Upper lobe of left lung (tissue), 6 donors: ENCODE measurements at places on chromosomes 13 and 19.

GRCh38 chr13:36666477-36667229 lies 7.2 kb upstream of the SERTM1 start:
- no peak for DNase-seq

DNA sequence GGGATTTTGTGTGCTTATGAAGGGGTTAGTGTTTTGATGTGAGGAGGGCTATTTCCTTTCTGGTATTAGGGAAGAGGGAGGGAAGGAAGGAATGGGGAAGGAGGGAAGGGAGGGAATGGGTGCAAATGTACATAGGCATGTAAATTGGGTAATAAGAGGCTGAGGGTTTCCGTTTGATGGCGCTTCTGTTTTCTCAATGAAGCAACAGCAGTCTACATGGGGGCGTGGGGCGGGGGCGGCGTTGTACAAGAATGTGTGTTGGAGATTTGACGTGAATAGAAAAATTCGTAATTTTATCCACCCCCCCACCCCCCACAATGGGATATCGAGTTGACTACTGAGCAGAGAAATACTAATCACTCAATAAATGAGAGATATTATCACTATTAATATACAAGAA lies 52.5 kb downstream of the PDS5B start:
- peak; percentile 42 for DNase-seq

GRCh38 chr19:1206864-1207450 lies 1.4 kb downstream of the STK11 start:
- peak; percentile 87 for DNase-seq

DNA sequence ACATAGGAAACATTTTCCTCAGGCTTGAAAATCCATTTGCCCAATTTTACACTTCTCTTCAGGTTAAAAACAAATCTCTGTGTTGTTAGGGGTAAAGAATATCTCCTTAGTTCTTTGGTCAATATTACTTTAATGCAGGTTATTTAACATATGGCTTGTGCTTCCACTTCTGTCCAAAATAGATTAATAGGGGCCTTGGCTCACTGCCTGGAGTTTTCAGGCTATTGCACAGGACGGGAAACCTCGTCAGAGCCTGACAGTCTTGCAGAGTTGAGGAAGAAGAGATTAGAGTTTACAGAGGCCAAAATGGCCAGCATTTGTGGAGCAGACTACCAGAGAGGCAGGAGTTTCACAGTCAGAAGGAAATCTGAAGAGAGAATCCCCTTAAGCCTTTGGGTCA lies 863.9 kb upstream of the GPC6 start:
- DNase-seq, result no peak

- DNase-seq, result no peak
These were observed 170.6 kb downstream of the KCTD12 start for GRCh38 chr13:76715621-76716020.

DNA sequence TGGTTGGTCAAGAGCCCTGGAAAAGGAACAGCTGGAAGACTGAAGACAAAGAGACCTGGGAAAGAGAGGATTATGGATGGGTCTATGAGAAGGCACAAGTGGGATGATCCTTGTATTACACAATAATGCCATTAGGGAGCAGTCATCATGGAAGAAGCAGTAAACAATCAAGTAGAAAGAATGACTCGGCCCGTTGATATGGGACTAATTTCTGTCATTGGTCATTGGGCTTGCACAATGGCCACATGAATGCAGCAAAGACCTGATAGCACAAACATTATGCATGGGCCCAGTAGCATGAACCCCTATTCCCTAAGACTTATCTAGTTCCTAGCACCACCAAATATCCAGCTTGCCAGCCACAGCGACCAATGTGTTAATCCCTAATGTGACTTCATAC lies 390.3 kb upstream of the ZNF507 start:
- DNase-seq, result no peak

DNA sequence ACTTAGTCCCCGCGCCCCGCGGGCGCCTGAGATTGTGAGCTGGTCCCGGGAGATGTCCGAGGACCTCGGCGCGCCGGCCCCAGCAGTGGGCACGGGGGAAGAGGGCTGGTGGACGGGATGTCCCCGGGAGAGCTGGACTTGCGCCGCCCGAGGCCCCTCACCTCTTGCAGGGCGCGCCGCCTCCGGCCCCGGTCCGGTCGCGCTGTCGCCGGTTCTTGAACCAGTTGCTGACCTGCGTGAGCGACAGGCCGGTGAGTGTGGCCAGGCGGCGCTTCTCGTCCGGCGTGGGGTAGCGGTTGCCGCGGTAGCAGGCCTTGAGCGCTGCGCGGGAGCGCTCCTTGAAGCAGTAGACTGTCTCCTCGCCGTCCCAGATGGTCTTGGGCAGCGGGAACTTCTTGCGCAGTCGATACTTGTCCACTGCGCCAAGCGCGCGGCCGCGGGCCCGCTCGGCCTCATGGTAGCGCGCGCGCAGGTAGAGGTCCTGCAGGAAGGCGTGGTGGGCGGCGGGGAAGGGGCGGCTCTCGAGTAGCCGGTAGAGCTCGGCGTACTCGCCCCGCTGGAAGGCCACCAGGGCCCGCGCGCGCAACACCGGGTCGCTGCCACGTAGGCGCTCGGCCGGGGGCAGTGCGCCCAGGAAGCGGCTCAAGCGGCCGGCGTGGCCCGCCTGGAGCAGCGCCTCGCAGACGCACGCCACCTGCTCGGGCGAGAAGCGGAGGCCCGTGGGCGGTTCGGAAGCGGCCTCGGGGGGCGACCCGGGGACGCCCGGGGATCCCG lies 984 bp downstream of the SIX5 start:
- DNase-seq, result peak; percentile 73

GRCh38 chr19:28501976-28502375 lies 711.0 kb downstream of the UQCRFS1 start:
- DNase-seq, result no peak

- DNase-seq, result no peak
These were observed 336 bp downstream of the CD22 start for GRCh38 chr19:35329323-35329722.

DNA sequence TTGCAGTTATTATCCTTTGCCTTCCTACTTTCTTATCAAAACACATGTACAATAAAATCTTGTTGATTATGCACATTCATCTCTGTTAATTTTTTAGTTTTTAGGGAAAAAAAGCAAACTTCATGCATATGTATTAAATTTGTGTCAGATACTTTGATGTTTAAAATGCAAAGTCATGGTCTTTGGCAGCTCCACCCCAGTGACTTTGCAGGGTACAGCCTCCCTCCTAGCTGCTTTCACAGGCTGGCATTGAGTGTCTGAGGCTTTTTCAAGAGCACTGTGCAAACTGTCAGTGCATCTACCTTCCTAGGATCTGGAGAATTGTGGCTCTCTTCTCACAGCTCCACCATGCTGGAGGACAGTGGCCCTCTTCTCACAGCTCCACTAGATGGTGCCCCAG lies 1988.1 kb upstream of the PCDH20 start:
- no peak for DNase-seq

GRCh38 chr19:30653646-30654386 lies 281.6 kb downstream of the ZNF536 start:
- DNase-seq, result peak; percentile 30

DNA sequence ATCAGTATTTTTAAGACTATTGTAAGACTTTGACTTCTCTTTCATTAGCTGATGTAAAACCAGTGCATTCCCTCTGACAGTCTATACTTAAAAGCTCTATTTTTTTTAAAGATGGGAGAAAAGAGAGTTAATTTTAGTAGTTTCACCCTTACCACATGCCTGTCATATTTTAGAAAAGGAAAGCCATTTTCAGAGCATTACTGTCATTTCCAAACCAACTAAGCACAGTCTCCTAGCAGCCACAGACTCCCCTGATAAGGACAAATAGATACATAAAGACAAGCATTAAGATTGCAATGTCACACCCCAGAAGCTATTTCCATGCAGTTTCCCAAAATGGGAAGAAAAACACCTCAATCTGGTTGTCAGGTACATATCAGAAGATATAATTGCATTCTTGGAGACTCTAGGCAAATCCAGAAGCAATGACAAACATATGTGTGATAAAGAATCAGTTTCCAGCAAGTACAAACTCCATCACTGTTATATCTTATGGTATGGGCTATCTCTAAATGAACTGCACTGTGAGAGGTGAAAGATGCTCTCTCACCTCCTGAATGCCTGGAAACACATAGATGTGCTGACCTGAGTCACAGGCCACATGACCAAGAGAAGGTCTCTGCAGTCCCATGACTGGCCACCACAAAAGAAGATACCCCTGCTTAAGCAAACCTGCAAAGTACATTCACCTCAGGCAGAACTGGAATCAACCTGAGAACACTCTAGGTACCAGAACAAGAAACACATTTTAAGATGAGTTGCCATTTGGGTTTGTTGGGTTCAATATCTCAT lies 303.3 kb downstream of the POU4F1 start:
- DNase-seq, result no peak

DNA sequence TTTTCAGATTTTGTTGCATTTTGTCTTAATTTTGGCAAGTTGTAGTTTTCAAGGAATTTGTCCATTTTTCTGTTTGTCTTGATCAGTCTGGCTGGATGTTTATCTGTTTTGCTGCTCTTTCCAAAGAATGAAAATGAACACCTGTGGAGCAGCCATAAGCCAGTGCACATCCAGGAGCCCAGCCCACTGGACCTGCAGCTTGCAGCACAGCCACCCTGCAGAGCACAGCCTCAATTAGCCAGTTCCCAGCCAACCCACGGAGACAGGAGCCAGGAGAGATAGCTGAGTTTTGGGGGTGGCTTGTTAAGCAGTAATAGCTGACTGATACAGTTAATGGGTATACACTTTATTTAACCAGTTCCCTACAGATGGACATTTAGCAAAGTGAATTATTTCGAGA lies 38.0 kb upstream of the URI1 start:
- no peak for DNase-seq

- no peak for DNase-seq
These were observed 55.1 kb upstream of the CLDN10 start for GRCh38 chr13:95497381-95497807.

DNA sequence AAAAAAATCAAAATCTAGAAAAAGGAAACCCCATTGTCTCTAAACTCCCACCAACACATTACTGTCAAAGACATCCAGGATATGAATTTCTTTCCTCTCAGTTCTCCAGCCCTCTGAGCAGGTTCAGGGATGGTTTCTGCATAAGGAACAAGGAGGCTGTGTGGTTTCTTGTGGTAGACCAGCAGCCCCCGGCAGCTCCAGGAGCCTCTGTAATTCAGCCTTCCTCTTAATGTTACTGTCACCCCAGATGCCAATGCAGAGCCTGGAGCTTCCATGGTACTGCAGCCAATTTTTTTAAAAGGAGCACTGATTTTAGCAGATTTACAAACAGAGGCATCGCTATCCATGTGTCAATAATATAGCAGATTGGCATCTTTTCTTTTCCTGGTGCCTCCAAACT lies 100.6 kb upstream of the FAM216B start:
- no peak for DNase-seq

- peak; percentile 88 for DNase-seq
These were observed 24.3 kb downstream of the COLGALT1 start for GRCh38 chr19:17579661-17580244.

- DNase-seq, result no peak
These were observed 40.4 kb upstream of the C13orf42 start for GRCh38 chr13:51151463-51151862.

DNA sequence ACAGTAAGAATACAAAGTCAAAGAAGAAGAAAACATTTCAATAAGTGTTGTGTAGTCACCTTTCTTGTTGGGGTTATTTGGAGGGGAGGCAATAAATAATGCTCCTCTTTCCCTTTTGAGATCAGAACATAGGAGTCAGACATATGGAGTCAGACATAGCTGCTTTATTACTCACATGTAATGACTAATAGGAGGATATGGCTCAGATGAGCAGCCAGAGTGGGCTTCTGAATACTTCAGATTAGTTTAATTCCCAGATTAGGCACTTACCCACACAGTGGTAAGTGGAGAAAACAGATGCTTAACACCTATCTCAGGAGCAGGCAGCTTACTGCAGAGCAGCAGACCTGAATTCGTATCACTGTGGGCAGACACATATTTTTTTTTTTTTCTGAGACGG lies 31.7 kb upstream of the C1QTNF9B start:
- DNase-seq, result no peak

DNA sequence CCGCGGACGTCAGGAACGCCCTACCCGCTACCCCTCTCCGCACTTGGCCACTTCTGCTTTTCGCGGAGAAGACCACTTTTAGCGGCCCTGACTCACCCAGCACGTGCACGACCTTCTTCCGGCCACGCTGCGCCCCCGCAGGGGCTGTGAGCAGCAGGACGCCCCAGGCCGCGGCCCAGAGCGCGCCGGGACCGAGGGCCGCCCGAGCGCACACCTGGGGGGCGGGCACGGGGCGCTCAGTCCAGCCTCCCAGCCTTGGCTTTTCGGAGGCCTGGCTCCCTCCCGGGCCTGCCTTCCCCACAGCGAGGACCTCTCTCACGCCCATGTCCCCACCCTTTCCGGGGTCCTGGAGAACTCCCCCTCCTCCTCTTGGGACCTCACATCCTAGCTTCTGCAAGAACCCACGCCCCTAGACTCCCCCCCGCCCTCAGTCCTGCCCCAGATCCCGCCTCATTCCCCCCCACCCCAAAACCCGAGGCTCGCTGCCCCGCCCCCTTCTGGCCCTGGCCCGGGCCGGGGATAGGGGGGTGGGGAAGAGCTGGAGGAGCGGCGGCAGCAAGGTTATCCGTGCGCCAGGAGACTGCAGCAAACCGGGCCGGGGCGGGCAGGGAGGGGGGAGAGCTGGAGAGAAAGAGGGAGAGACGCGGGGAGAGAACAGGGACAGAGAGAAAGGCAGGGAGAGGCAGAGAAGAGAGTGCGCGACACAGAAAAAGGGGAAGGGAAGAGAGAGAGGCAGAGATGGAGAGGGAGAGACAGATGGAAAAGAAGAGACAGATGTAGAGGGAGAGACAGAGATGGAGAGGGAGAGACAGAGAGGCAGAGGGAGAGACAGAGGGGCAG lies 11.5 kb downstream of the TM6SF2 start:
- no peak for DNase-seq

GRCh38 chr19:4742723-4743646 lies 19.3 kb upstream of the DPP9 start:
- no peak for DNase-seq

GRCh38 chr13:26961890-26962615 lies 201.5 kb upstream of the GPR12 start:
- peak; percentile 72 for DNase-seq

DNA sequence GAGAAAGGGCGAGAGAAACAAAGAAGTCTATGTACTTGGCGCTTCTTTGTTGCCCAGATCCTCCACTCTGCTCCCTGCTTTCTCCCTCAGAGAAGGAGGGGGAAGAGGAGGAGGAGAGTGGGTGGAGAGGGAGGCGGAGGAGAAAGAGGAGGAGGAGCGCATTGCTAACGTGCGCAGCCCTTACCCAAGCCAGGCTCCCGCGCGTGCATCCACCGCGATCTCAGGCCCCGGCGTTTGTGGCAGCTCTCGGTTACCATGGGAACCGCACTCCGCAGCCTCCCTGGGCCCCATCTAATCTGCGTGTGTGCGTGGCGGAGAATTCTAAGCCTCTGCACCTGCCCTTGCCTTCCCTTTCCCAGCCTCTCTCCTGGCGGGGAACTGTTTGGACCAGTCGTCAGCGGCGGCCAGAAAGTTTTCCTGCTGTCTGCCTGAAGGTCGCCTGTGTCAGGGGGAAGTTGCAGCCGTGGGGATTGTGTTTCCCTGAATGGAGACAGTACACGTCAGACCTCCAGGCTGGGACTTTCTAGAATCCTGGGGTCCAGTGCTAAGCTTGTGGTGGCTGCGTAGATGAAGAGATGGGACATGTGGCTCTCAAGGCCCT lies at the start of gene ERICH6B:
Gene ERICH6B, minus strand, starts transcription at position 239 of the 601 bp plus-strand sequence. CDS start 18,734 bp downstream, outside the sequence.
- DNase-seq, result no peak

- DNase-seq, result no peak
These were observed 45.3 kb upstream of the TRPC4 start for GRCh38 chr13:37914781-37915391.
